ENCODE measurements at places on chromosomes 5 and 9. TPM values are rescaled to one million over a fixed set of nuclear protein-coding genes. Genes with fewer than 3 reads are reported as not detected.
A peak's percentile ranks its signal among the peaks of the same experiment; 100 is the strongest.

Gene KCNN2
- total RNA-seq, result not detected

GRCh38 chr5:111737716-111738115 lies 19.3 kb downstream of the NREP start:
- H3K4me1 ChIP-seq, result no peaks in the 10 kb centered on the region
- H3K27ac ChIP-seq, result no peak overlapping the region
- H3K27me3 ChIP-seq, result no peaks in the 10 kb centered on the region
- H3K4me3 ChIP-seq, result no peak overlapping the region

- H3K27me3 ChIP-seq, result no peaks in the 10 kb centered on the region
- H3K27ac ChIP-seq, result no peak overlapping the region
- H3K36me3 ChIP-seq, result no peaks in the 10 kb centered on the region
- DNase-seq, result no peak
- no peak overlapping the region for H3K4me3 ChIP-seq
- no peaks in the 10 kb centered on the region for H3K4me1 ChIP-seq
Observed at GRCh38 chr9:126885131-126885641, 24.7 kb downstream of the ZBTB34 start.

DNA sequence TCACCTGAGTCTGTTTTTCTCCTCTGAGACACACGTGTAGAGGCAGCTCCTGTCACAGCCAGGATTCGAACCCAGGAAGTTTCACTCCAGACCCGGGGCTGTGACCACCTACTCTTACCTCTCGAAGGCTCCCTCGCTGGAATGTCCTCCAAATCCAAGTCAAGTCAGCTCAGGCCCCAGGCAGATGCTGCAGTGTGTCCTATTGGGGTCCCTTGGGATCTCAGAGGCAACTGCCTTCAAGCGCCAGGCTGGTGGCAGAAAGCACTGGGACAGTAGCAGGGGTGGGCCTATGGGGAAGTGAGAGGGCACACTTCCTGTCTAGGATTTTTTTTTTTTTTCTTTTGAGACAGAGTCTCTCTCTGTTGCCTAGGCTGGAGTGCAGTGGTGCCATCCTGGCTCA lies 762 bp upstream of the ST6GALNAC4 start:
- no peak for DNase-seq
- H3K27ac ChIP-seq, result peak overlapping the region; percentile 97
- H3K4me3 ChIP-seq, result peak overlapping the region; percentile 42

- H3K27me3 ChIP-seq, result peaks cover 78% of the 10 kb centered on the region
- no peaks in the 10 kb centered on the region for H3K36me3 ChIP-seq
- H3K4me1 ChIP-seq, result no peaks in the 10 kb centered on the region
- H3K27ac ChIP-seq, result no peak overlapping the region
Observed at GRCh38 chr9:134267305-134267880, 58.9 kb upstream of the RXRA start.
